Kidney (tissue), 22 donors: ENCODE measurements at places on chromosomes 12 and 14. TPM values are rescaled to one million over a fixed set of nuclear protein-coding genes. Genes with fewer than 3 reads are reported as not detected.

GRCh38 chr14:63745272-63745671 lies 17.4 kb upstream of the SGPP1 start:
- no peaks in the 10 kb centered on the region for H3K4me1 ChIP-seq
- H3K4me3 ChIP-seq = no peak overlapping the region
- no peaks in the 10 kb centered on the region for H3K27me3 ChIP-seq
- H3K36me3 ChIP-seq = no peaks in the 10 kb centered on the region
- no peak for DNase-seq

- H3K27ac ChIP-seq = no peak overlapping the region
- H3K27me3 ChIP-seq = peaks cover 3% of the 10 kb centered on the region
- no peak for DNase-seq
- no peak overlapping the region for H3K4me3 ChIP-seq
- no peaks in the 10 kb centered on the region for H3K4me1 ChIP-seq
Measured at GRCh38 chr14:100584056-100585031, 2.9 kb downstream of the BEGAIN start.

DNA sequence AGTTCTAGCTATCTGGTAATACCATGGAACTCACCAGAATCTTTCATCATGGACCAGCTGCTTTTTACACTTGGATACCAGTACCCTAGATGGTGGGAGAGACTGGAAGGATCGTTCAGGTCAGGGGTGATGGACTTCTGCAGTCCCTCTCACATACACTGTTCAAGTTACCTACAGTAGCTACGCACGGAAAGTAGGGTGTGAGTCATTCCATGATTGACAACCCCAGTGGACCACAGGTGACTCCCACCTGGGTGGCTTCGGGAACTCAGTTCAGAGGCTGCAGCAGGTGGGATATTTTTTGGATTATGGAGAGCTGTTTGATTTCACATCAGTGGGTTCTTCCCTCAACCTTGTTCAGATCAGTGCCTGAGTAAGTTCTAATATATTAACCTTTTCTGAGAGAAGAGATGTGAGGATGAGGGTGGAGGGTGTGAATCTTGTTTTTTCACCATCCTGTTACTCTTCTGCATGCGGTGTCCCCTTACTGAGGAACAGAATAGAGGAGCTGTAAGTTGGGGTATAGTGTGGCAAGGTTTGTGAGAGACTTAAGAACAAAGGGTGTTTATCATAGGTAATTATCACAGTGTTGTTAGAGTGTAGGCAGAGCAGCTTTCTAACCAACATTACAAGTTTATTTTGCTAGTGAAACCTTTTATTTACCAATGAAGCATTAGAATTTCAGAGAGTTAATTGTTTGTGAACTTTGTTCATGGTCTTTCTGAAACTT lies 39.6 kb downstream of the PRKCH start:
- H3K4me1 ChIP-seq = peaks cover 5% of the 10 kb centered on the region
- no peaks in the 10 kb centered on the region for H3K36me3 ChIP-seq
- no peak for DNase-seq
- no peak overlapping the region for H3K4me3 ChIP-seq
- no peaks in the 10 kb centered on the region for H3K27me3 ChIP-seq
- no peak overlapping the region for H3K27ac ChIP-seq

- H3K27me3 ChIP-seq = no peaks in the 10 kb centered on the region
- H3K4me3 ChIP-seq = no peak overlapping the region
- DNase-seq = no peak
- H3K4me1 ChIP-seq = no peaks in the 10 kb centered on the region
- no peaks in the 10 kb centered on the region for H3K36me3 ChIP-seq
Measured at GRCh38 chr14:62185078-62185477, 422.9 kb downstream of the SNAPC1 start.

DNA sequence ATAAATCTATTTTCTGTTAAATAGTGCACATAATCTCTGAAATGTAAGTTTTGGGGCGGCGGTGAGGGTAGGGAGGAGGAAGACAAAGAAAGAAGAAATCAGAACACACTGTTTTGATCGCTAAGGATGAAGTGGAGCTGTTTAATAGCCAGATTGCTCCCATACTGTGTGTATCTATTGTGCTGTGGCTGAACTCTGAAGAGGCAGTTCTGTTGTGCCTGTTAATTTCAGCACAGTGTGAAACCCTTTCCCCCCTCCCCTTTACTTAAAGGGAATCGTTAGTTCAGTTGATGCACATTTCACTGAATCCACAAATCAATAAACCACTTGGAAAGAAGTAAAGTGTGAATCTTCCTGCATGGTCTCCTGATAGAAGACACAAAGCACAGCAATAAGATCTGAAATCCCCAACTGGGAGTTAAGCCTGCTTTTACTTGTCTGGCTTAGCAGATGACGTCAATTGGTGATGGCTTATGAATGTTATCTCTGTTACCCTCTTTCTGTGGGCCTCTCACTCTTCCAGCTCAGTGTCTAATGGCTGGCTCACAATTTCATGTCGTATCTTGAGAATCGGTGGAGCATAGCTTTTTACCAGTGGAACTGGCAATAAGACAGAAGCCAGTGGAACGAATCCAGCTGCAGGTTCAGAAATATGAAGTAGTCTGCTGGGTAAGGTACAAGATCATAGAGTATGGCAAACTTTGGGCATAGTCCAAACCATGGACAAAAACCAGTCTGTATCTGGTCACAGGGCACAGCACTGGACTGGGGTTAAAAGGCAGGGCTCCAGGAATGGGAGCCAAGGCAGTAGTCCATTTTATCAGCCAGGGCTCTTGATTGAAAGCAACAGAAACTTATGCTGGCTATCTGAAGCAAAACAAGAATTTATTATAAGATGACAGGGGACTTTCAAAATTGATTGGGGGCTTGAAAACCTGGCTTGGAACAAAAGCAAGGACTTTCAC lies 413.5 kb upstream of the SEL1L start:
- no peaks in the 10 kb centered on the region for H3K4me1 ChIP-seq
- H3K27ac ChIP-seq = no peak overlapping the region
- H3K27me3 ChIP-seq = no peaks in the 10 kb centered on the region
- DNase-seq = no peak

The CLBA1 gene
- polyA plus RNA-seq = 13.2 TPM

The RD3L gene
- not detected for polyA plus RNA-seq
